ENCODE measurements at places on chromosomes 6 and 20.

DNA sequence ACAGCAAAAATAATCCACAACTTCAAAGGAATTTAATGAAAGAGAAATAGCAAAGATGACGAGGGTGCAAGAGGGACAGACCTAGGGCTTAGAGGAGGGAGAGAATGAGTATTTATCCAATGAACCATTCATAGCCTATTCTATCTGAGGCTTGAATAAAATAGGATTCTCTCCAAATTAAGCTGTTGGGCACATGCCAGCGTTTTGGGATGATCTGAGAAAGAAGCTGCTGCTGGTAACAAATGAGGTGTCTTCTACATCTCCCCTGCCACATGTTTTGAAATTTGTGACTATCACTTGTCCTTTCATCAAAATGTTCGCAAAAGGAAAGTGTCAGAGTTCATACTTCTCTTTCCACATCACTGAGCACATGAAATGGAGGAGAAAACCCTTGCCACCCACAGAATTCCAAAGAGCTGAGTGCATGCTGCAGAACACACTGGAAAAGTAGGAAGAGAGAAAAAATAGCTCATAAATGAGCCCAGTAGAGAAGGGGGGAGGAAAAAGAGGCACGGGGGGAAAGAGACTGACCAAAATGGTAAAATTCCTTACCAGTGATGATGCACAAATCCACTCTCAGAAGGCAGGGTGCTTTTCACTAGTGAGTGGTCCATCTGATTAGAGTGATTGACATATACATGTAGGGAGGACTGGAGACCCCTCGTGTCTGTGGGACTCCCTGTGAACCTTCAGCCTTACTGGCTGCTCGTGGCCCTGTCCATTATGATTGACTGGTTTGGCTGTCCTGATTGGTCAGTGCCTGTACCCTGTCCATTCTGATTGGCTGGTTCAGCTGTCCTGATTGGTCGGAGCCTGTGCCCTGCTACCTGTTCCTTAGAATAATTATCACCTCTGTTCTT, 180.5 kb downstream of the OGFRL1 start:
- peak; percentile 93 for DNase-seq

GRCh38 chr20:24699321-24700165, 230.1 kb downstream of the SYNDIG1 start:
- no peak for DNase-seq

GRCh38 chr20:35497780-35498189, 31.7 kb downstream of the C20orf173 start:
- DNase-seq, result no peak

DNA sequence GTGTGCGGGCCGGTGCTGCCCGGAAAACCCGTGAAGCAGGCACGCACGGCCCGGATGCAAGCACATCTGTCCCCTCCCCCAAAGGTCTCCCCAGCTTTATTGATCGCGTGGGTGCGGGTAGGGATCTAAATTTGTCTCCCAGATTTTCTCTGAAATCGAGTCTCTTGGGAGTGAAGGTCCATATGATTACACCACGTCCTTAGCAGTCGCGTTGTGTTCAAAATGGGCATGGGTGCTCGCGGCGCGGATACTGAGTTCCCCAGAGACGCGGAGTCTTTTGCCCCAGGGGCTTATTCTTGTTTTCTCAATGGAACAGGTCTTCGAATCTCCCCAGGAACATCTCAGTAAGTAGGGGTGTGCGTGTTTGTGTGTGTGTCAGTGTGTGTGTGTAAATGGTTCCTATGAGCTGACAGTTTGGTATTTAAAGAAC, 2.8 kb upstream of the ZNF292 start:
- peak; percentile 11 for DNase-seq

- DNase-seq, result no peak
Observed at GRCh38 chr6:110646951-110647910, 168.0 kb downstream of the CDK19 start.

GRCh38 chr20:37624963-37625362, 68.9 kb upstream of the CTNNBL1 start:
- DNase-seq, result no peak

- peak; percentile 72 for DNase-seq
Observed at GRCh38 chr6:155223646-155224451, 40.0 kb upstream of the CLDN20 start.

DNA sequence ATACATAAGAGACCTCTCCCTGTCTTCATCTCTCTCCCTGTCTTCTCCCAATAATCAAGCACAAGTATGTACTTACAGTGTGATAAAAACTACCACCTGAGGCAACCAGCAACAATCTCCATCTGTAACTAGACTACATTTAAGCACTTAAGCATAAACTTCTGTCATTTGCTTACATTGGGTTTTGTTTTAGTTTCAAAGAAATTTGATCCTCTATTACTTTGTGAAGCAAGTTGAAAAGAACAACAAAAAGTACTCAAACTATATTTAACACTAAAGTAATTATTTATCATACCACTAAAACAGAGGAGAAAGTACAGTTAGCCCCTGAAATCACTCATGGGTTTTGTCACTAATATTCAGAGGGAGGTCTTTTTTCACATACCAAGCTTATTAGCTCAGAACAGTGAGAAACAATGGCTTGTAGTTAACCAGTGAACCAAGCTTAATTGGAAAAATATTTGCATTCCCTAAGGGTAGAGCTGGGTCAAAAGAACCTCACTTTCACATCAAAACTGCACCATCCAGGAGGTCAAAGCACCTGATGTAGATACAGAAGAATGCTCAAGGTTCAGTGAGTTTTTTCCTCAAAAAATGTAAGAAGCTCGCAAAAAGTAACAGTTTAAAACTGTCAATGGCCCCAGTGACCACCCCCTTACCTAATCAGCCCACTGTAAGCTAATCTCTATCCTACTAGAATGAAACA, 34.1 kb downstream of the DCDC2 start:
- no peak for DNase-seq
